SK-MEL-5 (cell line): ENCODE measurements at places on chromosomes 3 and 15. TPM values are rescaled to one million over a fixed set of nuclear protein-coding genes. Genes with fewer than 3 reads are reported as not detected.
A peak's percentile ranks its signal among the peaks of the same experiment; 100 is the strongest.

DNA sequence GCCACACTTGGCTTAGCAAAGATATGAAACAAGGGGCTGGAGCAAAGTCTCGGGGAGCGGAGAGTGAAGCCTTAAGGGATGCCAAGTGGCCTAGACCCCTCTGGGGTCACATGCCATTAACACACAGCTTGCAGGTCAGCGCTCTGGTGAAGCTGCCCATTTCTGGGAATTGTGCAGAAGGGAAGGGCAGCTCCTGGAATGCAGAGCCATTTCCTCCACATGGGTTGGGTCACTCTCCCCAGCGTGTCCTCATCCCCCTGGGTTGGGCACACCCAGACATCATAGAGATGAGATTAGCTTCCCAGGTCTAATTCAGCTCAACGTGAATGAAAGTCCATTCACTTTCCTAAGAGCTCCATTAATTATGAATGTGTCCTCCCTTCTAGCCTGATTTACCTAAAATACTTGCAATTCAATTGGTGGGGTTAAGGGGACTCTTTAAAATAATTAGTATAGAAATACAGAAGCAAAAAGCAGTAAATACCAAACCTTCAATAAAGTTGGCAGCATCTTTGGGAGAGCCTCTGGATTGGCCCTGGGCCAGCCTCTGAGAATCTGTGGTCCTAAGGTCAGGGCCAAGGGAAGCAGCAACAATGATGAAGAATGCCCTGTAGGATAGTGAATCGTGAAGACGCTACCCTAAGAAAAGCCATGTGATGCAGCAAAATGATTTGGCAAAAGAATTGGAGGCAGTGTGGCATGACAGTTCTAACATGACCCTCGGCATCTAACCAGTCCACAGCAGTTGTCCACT lies 17.8 kb downstream of the MRAS start:
- no peak for DNase-seq

The FAM107A gene
- not detected in 2 replicates for total RNA-seq

GRCh38 chr3:119716998-119717397 lies 14.2 kb downstream of the CFAP91 start:
- DNase-seq = no peak

GRCh38 chr15:80333261-80333660 lies 70.9 kb upstream of the ARNT2 start:
- no peak for DNase-seq

GRCh38 chr3:75886971-75887526 lies 101.7 kb upstream of the ZNF717 start:
- no peak for DNase-seq

GRCh38 chr3:64123931-64124330 lies 100.6 kb upstream of the PSMD6 start:
- no peak for DNase-seq

- no peak for DNase-seq
Observed at GRCh38 chr3:125644036-125645005, 49.0 kb upstream of the OSBPL11 start.

The IL12A gene
- total RNA-seq = 0.59 and 2.0 TPM in 2 replicates

The SMAD6 gene
- 3.2 and 4.6 TPM in 2 replicates for total RNA-seq

DNA sequence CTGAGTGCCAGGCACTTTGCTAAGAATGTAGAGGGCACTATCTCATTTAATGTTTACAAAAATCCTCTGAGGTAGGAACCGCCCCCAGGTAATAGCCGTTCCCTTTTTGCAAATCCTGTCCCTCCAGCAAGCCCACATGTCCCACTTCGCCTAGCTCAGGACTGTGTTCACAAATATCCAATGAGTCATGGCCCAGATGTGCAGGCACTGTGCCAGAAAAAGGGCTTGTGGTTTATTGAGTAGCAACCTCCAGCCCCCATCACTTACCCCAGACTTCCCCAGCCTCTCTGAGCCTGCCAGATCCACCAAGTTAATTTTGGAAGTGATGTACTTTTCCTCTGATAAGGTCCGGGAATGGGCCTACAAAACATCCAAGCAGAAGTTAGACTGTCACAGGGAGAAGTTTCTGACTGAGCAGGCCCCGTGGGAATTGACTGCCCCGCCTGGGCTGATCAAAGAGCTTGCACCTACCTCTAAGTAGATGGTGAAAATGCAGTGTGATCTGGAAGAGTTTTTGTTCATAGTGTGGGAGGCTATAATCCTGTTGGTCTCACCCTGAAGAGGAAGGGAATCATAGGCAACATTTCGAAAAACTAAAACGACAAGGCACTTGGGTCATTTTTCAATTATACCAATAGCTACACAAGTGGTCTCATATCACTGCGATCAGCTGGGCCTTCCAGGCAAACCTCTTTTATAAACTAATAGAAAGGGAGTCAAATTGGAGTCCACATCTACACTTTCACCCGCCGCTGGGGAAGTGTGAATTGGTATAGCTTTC lies 15.7 kb downstream of the KIF9 start:
- DNase-seq = peak; percentile 28

The COL6A5 gene
- total RNA-seq = not detected in 2 replicates

The SNX22 gene
- 3.7 and 5.0 TPM in 2 replicates for total RNA-seq
